Stimulated activated memory B cell treated with anti-CD40 and anti-IgM and Interleukin-4, amounts not matched to agents 10 μg/mL and 1 μg/mL and 100 μg/mL, for 72 hours (primary cell): ENCODE measurements at places on chromosomes 2 and 18.

GRCh38 chr2:175854665-175855064 is 147.4 kb downstream of the LNPK start:
- ATAC-seq = no peak

GRCh38 chr2:28821295-28821958 is 10.8 kb downstream of the SPDYA start:
- ATAC-seq = no peak

GRCh38 chr2:40412456-40412855 is 39.4 kb downstream of the SLC8A1 start:
- no peak for ATAC-seq

DNA sequence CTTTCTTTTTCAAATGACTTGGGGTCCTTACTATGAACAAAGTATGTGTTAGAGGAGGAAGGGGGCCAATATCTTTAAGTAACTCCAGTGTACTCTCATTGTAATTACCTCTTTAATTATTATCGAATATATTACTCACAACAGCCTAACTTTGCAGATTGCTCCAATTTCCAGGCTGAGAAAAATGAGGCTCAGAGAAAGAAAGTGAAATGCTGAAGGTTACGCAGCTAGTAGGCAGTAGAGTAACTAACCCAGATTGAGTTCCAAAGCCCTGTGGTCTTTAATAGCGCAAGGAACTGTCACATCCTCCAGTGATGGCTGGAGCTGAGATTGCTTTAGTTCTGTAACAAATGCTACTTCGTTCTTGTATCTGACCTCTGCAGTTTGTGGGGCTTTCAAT is 2.2 kb upstream of the GYPC start:
- no peak for ATAC-seq

DNA sequence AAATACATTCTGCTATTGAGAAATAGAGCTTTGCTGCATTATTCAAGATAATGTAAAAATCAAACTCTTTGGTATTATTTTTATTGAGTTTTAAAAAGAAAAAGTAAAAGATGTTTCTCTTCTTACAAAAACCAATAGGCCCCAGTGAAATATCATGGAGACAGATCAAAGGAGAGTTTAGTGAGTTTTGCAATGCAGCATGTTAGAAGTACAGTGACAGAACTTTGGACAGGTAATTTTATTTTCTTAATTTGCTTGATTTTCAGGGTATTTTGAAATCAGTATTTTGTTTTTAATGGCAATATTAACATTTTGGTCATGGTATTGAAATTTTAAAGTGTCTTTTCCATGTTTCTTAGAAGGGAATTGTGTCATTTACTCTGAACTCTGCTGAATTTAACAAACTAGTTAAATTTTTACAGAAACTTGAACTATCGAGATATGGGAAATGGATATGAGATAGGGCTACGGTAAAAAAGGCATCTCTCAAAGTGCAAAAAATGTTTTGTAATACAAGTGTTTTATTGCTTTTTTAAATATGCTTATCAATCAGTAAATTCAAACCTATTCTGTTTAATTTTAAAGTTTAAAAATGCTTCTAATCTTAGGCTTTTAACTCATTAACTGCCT is 13.8 kb downstream of the DNAJC10 start:
- no peak for ATAC-seq

DNA sequence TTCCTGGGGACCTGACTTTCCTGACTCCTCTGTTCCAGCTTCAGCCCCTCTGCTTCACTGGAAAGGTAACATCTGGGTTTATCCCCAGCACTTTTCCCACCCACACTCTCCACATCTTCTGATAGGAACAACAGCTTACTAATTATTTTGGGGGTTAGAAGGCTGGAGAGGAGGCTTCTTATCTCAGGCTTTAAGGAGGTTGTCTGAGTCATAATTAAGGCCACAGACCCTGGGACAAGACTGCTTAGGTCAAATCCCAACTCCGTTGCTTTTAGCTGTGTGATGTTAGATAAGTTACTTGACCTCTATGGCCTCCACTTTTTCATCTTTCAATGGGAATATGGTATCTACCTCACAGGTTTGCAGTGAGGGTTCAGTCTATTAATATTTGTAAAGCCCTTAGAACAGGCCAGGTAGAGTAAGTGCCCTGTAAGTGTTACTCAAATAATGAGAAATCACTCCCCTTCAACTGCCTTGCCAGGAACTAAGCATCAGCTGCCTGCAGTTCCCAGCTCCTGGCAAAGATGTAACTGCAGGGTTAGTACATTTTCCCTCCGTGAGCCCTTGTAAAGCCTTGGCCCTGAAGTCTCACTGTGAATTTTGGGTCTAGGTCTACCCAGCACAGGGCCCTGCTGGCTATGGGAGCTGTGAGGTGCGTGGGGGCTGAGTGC is 123.6 kb downstream of the MTX2 start:
- ATAC-seq = no peak
